Activated CD4-positive, alpha-beta T cell treated with anti-CD3 and anti-CD28 coated beads, Interleukin-2, amount 50 U/mL, for 4 hours (primary cell): ENCODE measurements at places on chromosomes 4 and X.
A peak's percentile ranks its signal among the peaks of the same experiment; 100 is the strongest.

DNA sequence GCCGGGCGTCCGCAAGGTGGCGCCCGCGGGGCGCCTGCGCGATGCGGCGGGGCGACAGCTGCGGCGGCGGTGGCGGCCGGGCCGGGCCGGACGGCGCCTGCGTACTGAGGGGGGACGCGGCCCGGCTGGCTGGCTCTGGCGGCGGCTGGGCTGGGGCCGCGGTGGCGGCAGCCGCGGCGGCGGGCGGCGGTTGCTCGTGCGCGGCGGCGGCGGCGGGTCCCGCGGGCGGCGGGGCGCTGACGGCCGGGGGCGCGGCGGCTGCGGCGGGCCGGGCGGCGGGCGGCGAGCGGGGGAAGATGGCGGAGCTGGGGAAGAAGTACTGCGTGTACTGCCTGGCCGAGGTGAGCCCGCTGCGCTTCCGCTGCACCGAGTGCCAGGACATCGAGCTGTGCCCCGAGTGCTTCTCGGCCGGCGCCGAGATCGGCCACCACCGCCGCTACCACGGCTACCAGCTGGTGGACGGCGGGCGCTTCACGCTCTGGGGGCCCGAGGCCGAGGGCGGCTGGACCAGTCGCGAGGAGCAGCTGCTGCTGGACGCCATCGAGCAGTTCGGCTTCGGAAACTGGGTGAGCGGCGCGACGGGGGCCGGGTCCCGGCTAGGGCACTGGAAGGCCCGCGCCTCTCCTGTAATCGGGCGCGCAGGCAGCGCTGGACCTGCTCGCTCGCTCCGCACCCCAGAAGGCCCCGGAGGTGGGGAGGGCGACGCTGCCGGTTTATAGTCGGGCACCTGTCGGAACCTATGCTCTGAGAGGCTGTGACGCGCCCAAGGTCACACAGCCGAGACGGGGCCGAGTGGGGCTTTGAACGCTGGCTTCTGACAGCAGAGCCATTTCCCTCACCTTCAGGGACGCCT lies at the start of gene TADA2B:
Gene TADA2B, plus strand, starts transcription at position 89 of the 853 bp plus-strand sequence. Its CDS starts 208 bp downstream, at position 297.
- peak; percentile 39 for DNase-seq

GRCh38 chr4:153611679-153612078 lies 72.4 kb upstream of the TLR2 start:
- no peak for DNase-seq

DNA sequence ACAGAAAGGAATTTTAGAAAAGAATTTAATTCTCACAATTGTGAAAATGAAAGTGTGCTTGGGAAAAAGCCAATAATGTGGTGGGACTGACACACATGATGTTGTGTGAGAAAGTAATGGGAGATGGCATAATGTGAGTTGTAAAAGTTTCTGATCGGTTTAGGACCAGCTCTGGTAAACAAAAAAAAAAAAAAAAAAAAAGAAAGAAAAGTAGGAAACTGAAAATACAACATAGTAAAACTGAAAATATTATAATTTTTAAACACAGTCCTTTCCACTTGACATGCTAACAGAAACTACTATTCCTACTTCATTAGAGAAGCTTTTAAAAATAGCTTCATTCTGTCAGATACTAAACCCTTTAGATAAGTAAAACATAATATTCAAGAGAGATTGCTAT lies 28.2 kb downstream of the RAP1GDS1 start:
- DNase-seq, result no peak

DNA sequence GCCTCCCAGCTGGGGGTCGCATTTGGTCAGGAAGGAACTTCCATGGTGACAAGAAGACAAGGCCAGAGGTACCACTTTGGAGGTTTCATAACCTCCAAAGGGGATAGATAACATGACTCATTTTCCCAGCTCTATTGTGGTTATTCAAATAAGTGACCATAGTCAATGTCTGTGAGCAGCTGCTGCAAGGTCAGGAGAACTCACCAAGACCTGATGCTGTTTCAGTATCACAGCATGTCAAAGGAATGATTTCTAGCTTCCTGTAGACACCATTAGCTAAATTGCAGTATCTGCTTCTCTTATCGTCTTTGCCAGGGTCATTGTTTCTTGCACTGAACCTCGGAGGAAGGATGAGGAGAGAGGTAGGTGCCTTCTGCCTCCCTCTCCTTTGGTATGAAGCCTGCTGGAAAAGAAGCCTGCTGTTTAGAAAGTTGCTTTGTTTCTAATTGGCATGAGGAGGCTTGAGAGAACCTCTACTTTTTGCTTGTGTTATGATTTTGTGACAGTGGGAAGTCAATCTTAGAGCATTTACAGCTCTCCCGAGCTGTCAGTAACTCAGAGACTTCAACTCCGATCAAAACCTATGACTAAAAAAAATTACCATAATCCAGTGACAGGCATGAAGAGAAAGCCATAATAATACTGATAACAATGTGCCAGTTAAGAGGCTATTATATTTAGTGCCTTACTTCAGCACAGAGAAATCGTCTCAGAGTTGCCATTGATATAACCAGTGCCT lies 38.0 kb upstream of the GATB start:
- no peak for DNase-seq

DNA sequence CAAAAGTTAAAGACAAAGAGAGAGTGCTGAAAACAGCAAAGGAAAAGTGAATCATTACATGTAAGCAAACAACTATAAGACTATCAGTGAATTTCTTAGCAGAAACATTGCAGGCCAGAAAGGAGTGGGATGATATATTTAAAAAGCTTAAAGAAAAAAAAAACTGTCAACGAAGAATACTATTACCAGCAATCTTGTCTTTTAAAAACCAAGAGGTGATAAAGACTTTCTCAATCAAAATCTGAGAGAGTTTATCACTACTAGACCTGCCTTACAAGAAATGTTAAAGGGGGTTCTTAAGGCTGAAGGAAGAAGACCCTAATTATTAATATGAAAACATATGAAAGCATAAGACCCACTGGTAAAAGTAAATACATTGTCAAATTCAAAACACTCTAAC lies 132.5 kb upstream of the ZCCHC13 start:
- DNase-seq, result no peak

GRCh38 chrX:47146121-47146935 lies 1.3 kb downstream of the RBM10 start:
- DNase-seq, result no peak

DNA sequence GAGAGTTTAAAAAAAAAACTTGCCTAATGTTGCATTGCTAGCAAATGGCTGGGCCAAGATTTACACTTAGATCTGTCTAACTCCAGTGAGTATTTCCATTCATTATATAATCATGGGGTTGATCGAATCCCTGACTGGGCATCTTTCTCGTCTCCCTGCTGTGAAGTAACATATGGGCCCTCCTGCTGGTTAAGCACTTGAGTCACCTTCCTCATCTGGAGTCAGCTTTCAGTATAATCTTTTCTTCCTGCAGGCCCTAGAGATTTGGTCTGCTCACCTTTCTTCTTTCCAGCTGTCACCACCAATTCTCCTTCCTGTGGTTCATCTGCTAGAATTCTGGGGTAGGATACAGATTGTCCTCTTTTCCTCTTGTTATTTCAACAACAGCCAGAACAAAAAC lies 41.6 kb downstream of the TIGD2 start:
- DNase-seq, result no peak

- DNase-seq, result no peak
Measured at GRCh38 chr4:27123769-27124124, 263.1 kb downstream of the STIM2 start.

- DNase-seq, result no peak
Measured at GRCh38 chrX:79110731-79111130, 33.8 kb upstream of the GPR174 start.

GRCh38 chr4:128862608-128863311 lies 53.3 kb downstream of the JADE1 start:
- peak; percentile 41 for DNase-seq

DNA sequence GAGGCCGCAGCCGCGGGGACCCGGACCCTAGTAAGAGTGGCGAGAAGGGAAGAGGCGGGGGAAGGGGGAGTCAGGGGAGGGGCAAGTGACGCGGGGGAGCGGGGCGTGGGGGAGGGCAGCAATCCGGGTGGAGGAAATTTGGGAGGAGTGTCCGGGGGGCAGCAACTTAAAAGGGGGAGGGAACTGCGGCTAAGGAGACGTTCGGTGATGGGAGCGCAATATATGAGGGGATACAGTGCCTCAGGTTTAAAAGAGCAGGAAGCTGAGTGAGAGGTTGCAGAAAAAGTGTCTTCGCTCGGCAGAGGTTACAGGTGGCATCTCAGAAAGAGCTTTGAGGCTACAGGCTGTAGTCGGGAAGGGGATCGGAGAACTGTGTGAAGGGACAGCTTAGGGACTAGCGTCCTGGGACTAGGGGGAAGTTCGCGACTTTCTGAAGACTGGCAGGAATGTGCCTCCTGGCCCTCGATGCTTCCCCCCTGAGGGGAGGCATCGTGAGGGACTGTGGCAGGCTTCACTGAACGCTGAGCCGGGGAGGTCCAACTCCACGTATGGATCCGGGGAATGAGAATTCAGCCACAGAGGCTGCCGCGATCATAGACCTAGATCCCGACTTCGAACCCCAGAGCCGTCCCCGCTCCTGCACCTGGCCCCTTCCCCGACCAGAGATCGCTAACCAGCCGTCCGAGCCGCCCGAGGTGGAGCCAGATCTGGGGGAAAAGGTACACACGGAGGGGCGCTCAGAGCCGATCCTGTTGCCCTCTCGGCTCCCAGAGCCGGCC lies 519 bp downstream of the FOXO4 start:
- no peak for DNase-seq
